Activated naive CD4-positive, alpha-beta T cell treated with anti-CD3 and anti-CD28 coated beads, Interleukin-2, amount 10 ng/mL, durations not matched to agents 7 days and 5 days (primary cell): ENCODE measurements at places on chromosomes 12 and 14.

GRCh38 chr14:20539906-20540305, 20.9 kb downstream of the RNASE9 start:
- no peak for DNase-seq

GRCh38 chr12:88241862-88242570, 99.9 kb downstream of the TMTC3 start:
- DNase-seq, result no peak

GRCh38 chr12:76811976-76812375, 48.1 kb downstream of the ZDHHC17 start:
- DNase-seq, result no peak

- DNase-seq, result no peak
These were observed 201.9 kb downstream of the FOXN3 start for GRCh38 chr14:89215114-89215513.

DNA sequence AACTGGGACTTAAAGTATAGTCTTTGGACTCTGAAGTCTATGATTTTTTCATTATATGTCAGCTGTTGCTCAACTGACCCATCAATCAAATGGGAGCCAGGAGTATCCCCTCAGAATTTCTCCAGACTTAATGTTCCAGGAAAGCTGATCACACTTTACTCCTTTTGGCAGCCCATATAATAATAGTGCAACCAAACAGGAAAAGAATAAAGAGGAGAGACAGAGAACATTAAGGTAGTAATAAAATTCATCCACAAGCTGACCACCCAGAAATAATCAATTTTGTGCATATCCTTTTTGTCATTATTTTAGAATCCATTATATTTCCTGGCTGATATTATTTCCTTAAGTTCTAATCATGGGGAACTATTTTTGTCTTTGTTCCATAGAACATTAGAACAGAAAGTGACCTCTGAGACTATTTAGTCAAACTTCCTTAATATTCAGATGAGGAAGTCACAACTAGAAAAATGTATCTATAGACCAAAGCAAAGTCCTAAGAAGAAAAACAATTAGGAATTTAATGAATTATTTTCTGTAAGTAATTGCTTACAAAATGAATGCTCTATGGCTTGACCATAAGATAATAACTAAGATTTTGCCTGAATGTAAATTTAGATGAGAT, 238.1 kb upstream of the SEL1L start:
- no peak for DNase-seq

- DNase-seq, result no peak
These were observed 209.8 kb downstream of the BCL11B start for GRCh38 chr14:99062216-99062615.

GRCh38 chr14:68967459-68967940, 11.6 kb downstream of the ACTN1 start:
- no peak for DNase-seq

- DNase-seq, result no peak
These were observed 77.8 kb upstream of the MAX start for GRCh38 chr14:65179918-65180724.

- DNase-seq, result no peak
These were observed 175.0 kb upstream of the TMEM132C start for GRCh38 chr12:128091951-128092382.

DNA sequence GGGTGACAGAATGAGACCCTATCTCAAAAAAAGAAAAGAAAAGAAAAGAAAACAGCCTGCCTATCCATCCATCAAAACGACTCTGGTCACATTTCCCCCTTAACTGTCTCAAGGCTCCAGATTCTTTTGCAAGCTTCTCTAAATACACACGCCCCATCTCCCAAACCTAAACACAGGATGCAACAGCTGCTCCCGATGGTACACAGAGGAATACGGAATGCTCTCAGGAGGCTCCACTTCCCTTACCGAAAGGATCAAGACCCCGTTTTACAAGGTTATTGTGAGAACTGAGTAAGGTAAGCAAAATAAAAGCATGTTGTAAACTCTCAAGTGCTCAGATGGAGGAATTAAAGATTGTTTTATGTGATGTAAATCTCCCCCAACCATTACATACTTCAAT, 62.3 kb downstream of the NT5DC3 start:
- DNase-seq, result no peak

- no peak for DNase-seq
These were observed 172.7 kb downstream of the APAF1 start for GRCh38 chr12:98817742-98818141.

- no peak for DNase-seq
These were observed 938.5 kb downstream of the TRHDE start for GRCh38 chr12:73210548-73211204.

GRCh38 chr12:111178181-111179081, 190.5 kb downstream of the PHETA1 start:
- no peak for DNase-seq

GRCh38 chr12:102673606-102674005, 193.2 kb upstream of the IGF1 start:
- no peak for DNase-seq

DNA sequence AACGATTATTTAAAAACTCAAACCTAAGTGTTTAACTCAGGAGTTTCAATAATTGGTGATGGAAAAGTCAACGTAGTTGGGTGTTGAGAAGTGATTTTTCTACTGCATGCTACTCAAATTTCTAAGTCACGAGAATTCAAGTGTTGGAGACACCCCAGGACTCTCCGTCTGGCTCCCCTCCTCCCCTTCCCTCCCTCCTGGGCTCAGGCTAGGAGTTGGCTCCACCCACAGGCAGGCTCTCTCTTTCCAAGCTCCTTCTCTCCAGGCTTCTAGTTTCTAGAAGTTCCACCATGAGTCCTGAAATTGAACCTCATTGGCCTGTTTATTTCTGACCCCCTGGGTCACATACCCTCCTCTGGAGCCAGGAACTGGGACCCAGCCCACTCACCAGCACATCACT, 73.0 kb downstream of the TMEM132D start:
- DNase-seq, result no peak

DNA sequence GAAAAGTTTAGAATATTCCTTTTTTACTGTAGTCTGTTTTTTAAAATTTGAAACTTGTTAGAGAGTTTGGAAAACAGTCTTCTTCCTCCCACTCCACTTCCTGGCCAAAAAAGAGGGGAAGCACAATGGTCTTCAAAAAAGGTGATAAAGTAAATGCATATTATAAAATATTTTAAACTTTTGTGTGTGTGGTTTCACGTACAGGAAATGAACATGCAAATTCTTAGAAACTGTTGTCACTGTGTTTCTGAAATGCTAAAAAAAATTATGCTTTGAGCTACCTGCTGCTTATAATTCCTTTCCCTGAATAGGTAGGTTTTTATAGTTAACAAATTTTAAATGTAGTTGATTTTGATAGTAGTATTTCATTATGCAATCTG, 2.9 kb downstream of the FGFR1OP2 start:
- DNase-seq, result no peak

- no peak for DNase-seq
These were observed 1077.6 kb downstream of the GALC start for GRCh38 chr14:86915406-86915805.

- no peak for DNase-seq
These were observed 780.2 kb upstream of the SEL1L start for GRCh38 chr14:82313889-82314288.

DNA sequence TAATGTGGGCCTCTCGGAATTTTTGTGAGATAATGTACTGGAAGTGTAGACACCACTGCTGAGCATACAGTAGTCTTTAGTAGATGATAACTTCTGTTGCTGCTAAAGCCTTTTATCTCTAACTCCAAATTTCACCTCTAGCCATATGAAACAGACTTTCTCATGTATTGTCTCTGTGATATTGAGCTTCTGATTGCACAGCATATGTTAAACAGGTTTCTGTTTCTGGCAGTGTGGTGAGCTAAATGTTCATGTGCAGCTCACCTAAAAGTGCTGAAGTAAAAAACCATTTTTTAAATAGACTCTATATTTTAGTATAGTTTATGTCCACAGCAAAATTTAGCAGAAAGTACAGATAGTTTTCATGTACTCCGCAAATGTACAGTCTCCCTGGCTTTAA, 89.3 kb upstream of the ALX1 start:
- DNase-seq, result no peak

- no peak for DNase-seq
These were observed 3.4 kb downstream of the TRHDE start for GRCh38 chr12:72275526-72275925.

DNA sequence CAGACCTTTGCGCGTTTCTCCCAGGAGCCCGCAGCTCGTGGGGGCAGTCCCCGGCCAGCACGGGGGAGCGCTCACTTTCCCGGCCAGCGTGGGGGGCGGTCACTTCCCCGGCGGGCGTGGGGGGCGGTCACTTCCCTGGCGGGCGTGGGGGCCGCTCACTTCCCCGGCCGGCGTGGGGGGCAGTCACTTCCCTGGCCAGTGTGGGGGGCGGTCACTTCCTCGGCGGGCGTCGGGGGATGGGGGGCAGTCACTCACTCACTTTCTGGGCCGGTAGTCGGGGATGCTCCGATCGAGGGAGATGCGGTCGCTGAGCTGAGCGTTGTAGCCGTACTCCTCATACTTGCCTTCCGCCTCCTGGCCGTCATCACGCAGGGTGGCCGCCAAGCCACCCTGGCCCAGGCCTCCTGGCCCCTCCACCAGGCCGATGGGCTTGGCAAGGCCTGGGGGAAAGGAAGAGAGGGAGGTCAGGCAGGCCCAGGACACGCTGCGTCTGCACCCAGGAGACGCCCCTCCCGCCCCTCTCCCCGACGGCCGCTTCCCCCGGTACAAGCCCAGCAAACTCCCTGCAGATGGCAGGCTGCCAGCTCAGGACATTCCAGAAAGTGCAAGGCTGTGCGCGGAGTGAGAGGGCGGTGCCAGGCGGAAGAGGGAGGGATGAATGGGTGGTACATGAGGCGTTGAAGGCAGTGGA, 43.3 kb downstream of the GALNT9 start:
- DNase-seq, result no peak

DNA sequence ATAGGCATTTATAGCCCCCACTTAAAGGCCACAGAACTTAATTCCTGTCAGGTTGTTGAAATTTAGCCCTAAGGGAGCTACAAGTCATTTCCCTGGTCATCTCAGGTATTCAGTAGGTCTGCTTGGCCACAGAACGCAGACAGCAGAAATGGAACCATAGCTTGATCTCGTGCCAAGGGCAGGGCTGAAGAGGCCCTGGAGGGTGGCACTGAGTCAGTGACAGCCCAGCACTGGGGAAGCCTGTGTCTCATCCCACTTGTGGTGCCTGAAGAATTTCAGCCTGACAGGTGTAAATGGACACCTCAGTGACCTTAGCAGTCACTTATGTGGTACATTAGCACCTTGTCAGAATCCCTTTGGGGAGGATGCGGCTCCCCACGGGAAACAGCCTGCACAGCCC, 6.6 kb downstream of the PRKAB1 start:
- no peak for DNase-seq

DNA sequence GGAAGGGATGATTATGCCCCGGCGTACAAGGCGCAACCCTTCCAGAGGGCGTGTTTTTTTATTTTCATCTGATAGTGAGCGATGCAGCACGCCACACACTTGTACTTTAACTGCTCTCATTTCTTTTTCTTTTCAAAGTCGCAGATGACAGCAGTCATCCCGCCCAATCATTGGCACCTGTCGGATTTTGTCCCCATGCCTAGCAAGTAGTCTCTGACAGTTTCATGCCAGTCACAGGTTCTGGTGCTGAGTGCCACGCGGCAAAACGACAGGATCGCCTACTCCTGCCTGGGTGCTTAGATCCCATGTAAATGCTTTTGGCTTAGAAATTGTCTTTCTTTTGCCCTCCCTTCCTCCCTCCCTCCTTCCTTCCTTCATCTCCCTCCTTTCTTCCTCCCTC, 117.7 kb downstream of the GLT1D1 start:
- no peak for DNase-seq

DNA sequence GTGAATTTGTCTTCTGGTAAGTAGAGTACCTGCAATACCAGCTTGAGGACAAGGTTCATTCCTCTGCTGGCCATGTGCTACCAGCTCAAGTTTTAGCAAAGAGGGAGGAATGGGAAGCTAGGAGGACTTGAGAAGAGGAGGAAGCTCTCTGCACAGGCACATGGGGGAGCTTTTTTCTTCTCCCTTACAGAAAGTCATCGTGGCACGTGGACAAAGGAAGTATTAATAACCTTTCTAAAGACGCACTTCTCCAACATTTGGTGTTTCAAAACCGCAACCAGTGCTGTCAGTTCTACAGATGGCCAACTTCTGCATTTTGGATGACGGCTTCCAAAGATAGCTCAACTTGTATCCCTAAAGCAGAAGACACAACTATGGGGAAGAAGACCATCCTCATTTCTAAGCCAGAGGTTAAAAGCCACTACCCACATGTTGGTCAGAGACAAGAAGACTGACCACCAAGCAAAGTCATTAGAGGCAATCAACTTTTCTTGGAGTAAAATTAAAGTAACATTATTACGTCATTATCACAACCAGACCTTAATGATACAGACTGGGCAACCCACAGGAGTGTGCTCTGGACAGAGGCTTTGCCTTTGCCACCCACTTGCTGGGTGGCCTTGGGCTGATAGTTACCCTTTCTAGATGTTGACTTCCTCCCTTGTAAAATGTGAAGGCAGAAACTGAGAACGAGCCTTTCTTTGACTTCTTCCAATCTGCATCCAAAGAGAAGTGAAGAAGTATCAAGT, 12.3 kb upstream of the TMED10 start:
- no peak for DNase-seq

DNA sequence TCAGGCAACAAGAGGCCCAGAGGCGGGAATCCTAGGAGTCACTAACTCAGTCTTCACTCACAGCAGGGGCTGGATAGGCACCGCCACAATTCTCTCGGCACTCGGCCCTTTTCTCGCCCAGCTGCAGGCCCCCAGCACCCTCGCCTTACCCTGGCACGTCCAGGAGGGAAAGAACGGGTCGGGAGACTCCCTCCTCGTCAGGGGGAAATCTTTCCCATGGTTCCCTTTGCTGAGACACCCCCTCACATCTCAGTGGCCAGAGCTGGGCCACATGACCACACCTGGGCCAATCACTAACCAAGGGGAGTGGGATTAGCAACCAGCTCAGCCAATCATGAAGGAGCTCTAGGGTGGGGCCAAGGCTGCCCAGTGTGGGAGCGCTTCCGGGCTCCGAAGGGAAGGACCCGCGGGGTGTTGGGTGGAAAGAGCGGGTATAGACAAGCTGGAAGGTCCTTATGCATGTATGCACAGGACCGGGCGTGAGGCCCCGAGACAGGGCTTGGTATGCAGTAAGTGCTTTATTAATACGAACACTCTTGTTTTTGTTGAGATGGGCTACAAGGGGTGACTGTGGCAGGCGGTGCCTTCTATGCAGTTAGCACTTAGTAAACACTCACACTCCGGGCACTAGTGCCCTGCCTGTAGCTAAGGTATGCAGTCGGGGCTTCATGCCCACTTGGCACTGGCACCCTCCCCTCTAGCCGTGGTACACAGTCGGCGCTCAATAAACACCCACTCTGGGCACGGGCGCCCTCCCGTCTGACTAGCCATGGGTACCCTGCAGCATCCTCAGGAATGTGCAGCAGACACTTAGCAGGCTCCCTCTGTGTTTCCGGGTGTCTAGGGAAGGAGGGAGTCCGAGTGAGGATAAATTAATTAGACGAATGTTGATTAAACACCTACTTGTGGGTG, 40.3 kb downstream of the ADGRD1 start:
- no peak for DNase-seq

GRCh38 chr14:75847584-75847983, 134.2 kb downstream of the TGFB3 start:
- DNase-seq, result no peak

- no peak for DNase-seq
These were observed 29.1 kb downstream of the CDC42BPB start for GRCh38 chr14:103028161-103028767.
